Aorta (tissue), 5 donors: ENCODE measurements at places on chromosomes 1 and 21. TPM values are rescaled to one million over a fixed set of nuclear protein-coding genes. Genes with fewer than 3 reads are reported as not detected.

DNA sequence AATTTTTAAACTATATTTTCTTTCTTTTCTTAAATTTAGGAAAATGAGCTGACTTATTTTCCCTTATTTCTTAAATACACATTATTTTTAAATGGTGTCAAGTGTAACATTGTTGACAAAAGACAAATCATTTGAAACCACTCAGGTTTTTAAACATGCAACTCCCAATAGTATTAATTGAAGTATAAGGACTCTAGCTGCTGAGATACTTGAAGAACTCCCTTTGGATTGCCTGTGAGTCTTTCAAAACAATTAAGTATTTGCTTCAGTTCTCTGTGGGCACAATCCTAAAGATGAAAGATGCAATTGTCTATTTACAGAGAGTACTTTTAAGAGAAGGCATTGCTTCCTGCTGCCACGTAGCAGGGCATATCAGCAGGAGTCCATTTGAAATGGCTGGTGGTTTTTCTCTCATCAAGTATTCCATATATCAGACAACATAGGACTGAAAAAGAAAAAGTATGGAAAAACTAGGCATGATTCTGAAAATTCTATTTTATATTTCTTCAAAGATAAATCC, 373.4 kb downstream of the NEGR1 start:
- no peak for DNase-seq

GRCh38 chr21:31346256-31346821, 2.3 kb upstream of the TIAM1 start:
- DNase-seq: no peak

GRCh38 chr1:234843946-234844345, 234.0 kb upstream of the IRF2BP2 start:
- no peak for DNase-seq

DNA sequence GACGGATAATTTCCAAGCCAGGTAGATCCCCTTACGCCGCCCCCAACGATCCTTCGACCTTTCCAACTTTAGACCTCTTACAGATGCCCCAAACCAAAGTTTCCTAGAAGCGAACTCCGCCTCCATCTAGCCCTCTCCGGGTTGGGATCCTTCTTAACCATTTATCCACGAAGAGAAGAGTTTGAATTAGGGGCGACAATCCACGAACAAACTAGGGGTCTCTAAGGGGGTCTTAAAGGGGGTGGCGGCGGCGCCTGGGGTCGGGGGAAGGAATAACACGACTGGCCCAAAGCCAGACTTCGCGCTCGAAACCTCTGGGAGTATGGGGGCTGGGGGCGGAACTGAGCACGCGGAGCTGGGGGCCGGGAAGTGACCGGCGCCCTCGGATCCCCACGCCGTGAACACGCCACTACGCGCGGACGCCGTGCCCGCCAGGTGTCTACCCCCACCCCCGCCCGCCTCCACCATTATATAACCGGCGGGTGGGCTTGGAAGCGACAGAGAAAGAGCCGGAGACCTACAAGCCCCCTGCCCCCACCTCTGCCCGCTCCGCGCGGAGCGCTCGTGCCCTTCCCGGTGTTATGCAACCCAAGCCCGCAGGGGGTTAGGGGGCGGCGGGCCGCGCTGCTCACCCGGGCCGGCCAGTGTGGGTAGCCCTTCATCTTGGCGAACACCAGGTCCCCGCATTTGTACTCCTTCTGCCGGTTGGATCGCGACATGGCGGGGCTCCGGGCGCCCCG, 594 bp downstream of the HDGF start:
- DNase-seq: peak; percentile 88

- peak; percentile 76 for DNase-seq
Observed at GRCh38 chr1:185551008-185551407, 183.2 kb upstream of the HMCN1 start.

DNA sequence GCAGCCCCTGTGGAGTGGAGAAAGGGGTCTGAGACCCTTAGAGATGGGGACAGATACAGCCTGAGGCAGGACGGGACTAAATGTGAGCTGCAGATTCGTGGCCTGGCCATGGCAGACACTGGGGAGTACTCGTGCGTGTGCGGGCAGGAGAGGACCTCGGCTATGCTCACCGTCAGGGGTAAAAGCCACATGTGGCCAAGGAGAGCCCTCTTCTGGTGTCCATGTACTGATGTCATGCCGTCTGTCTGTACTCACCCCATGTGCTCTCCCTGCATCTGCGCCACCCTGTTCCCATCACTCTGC, 84.7 kb downstream of the OBSCN start:
- peak; percentile 21 for DNase-seq

GRCh38 chr1:7899741-7900140, 40.9 kb downstream of the TNFRSF9 start:
- DNase-seq: no peak

GRCh38 chr1:6535214-6535613, 19.1 kb downstream of the NOL9 start:
- DNase-seq: peak; percentile 61

GRCh38 chr1:115105831-115106230, 16.5 kb upstream of the TSPAN2 start:
- no peak for DNase-seq

GRCh38 chr1:236688705-236689104, 2.4 kb downstream of the ACTN2 start:
- DNase-seq: no peak

Gene DPT
- total RNA-seq: 73.2 TPM

Gene KRTAP7-1
- not detected for total RNA-seq

Gene TMEM51
- 8.8 TPM for total RNA-seq
